ENCODE measurements at places on chromosomes 12 and 14.

DNA sequence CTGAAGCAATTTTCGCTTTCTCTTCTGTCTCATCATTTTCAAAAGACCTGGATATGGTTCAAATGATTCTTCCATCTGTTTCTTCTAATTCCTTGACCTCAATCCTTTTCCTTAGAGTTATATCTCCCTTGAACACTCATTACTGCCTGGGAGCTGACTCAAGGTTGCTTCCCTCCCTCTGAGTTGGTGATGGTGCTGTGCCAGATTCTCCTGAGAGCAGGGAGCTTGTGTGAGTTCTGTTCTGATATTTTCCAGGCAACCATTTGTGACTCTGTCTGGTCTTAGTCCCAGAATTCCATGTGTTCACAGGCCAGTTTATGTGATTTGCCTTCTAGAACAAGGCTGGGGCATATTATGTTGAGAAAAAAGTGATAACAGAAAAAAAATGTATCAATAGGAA lies 505.1 kb upstream of the SYT1 start:
- DNase-seq: no peak

DNA sequence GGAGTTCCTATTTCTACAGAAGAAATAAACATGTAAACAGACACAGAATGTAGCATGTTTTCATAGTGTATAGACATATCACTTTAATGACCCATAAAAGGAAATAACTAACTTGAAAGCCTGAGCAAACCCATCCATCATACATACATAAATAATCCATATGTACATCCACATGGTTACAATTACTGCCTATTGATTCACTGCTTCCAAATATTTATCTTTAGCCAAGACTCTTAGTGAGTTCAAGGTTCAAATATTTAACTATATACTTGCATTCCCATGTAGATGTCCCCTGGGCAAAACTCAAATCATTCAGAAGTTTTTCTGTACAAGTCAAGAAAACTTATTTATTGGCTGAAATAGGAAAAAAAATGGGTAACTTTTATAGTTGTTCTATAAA lies 95.4 kb downstream of the CCER1 start:
- no peak for DNase-seq

GRCh38 chr14:72104011-72104613 lies 171.9 kb downstream of the RGS6 start:
- DNase-seq: peak; percentile 75

DNA sequence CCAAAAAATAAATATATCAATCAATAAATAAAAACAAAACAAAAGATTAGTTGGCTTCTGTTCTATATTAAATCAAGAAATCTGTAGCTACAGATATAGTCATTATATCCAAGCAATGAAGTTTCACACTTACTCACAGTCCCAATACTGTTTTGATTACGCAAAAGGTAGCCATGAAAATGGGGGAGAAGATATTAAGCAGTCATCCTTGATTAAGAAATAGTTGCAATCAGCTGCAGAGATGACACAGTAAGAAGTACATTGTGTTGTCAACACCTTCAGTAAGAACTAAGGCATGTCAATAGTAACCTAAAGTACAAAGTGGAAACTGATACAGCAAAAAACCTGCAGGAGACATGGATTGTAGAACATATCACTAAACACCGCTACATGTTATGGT lies 11.0 kb upstream of the RHOJ start:
- no peak for DNase-seq

DNA sequence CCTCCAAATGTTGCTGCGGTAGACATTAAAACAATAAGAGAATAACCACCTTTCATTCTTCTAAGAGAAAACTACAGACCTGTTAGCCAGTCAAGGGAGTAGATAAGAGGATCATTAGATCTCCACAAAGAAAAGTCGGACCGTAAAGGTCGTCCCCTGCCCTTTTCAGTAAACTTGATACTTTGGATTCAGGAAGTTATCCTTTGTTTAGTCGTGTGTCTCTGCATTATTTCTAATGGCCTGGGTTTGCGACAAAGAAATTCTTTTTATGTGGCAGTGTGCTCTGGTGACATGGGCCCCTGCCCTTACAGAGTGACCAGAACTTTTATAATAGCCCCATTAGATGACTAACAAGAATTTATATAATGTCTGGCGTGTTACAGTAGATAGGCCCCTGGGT lies 44.6 kb upstream of the EVL start:
- DNase-seq: no peak

DNA sequence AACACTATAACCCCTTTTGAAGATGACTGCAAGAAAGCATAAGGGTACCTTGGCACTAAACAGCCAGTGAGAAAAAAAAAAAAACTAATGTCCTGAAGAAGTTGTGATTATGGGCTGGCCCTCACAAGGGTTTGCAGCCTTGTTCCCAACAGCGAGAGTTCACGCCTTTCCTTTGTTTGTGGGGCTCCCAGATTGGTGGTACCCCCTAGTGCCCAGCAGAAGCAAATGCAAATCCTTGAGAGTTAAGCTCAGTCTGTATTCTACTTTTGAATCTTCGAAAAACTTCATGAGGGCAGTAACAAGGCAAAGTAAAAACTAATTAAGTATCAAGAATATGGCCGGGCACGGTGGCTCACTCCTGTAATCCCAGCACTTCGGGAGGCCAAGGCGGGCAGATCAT lies 238.9 kb upstream of the LMO3 start:
- no peak for DNase-seq

- DNase-seq: no peak
Observed at GRCh38 chr12:29242921-29243431, 93.9 kb downstream of the FAR2 start.
